Stimulated activated naive CD4-positive, alpha-beta T cell (primary cell): ENCODE measurements at places on chromosomes 4 and X.

- DNase-seq = no peak
Measured at GRCh38 chr4:881709-882108, 50.4 kb downstream of the GAK start.

DNA sequence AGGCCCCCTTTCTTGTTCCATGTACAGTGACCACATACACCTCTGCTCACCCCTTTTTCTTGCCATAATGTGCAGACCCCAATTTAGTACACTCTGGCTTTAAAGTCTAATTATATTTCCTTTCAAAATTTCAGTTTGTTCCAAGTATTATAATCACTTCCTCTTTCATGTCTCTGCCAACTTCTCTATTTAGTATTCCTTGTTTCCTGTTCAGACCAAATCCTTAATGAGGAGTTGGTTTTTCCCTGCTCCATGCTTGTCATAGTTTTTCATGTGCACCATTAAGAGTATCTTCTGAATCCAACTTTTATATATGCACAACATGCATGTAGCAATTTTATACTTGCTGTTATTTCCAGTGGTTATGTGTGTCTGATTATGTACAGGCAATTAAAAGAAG, 32.3 kb downstream of the USP53 start:
- no peak for DNase-seq

- DNase-seq = no peak
Measured at GRCh38 chr4:7295197-7295910, 103.0 kb downstream of the SORCS2 start.

- DNase-seq = no peak
Measured at GRCh38 chrX:118603981-118604380, 108.4 kb downstream of the DOCK11 start.

DNA sequence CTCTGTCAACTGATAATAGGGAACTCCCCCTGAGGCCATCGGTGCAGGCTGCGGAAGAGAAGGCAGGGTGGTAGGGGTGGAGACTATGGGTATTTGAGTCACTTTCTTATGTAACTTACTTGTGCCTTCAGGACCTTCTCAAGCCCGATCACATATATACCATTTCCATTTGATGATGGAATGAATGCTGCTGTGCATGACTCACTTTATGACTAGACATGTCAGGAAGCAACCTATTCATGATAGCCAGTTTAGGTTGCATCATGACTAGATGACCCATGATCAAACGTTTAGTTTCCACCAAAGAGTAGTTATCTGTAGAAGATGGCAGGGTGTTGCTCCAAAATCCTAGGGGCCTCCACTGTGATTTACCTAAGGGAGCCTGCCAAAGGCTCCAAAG, 435.5 kb downstream of the DTHD1 start:
- DNase-seq = no peak

GRCh38 chr4:66736606-66737005, 808.7 kb downstream of the CENPC start:
- DNase-seq = no peak

DNA sequence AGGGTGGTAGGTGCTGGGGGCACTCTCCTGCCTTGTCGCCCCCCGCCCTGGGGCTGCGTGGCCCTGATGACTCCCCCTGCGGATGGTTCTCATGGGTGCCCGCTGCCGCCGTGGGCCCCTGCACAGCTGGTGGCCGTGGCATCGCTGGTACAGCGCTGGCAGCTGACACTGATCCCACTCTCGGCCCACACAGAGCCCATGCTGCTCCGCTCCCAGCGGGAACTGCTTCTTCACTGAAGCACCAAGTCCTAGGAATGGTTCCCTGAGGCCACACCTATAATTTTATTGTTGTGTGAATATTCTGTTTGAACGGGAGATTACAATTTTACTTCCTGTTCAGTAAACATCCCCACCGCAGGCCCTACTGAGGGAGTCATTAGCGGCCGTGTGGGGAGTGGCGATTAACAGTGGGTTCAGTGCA, 138.6 kb upstream of the NKX1-1 start:
- DNase-seq = peak; percentile 55

- DNase-seq = no peak
Measured at GRCh38 chr4:74539044-74539790, 94.3 kb downstream of the AREG start.

DNA sequence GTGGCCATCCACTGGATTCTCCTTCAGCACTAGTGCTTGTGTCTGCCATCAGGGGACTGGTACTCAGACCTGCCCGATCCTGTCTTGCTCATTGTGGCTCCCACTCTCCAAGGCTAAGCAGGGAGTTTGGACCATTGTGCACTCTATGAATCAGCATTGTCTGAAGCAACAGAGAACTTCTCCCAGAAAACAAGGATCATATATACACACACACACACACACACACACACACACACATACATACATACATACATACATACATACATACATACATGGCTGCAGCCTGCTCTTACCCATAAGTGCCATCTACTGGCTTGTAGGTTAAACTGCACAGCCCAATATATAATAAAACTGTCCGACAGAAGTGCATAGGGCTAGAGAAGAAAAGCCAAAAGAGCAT, 345.3 kb upstream of the LCORL start:
- DNase-seq = peak; percentile 1

DNA sequence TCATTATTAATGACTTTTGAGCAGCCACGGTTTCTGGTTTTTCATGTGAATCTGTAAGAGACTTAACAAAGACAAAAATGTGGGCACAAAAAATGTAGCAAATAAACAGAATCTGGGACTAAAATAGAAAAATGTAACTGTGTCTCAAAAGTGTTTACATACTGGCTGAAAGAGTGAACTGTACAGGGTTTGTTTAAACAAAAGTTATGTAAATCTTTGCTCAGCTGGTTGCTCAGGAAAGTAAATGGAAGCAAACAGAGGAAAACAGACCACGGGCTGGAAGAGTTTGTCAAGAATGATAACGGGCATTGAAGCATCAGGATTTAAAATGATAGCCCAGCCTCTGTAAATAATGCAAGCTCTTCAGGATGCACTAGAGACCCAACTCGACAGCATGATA, 921.8 kb upstream of the FTHL17 start:
- DNase-seq = no peak

GRCh38 chrX:43970528-43970927, 2.7 kb downstream of the NDP start:
- no peak for DNase-seq

- no peak for DNase-seq
Measured at GRCh38 chr4:95674521-95674981, 125.8 kb upstream of the UNC5C start.

- DNase-seq = no peak
Measured at GRCh38 chr4:188287169-188287894, 148.1 kb downstream of the TRIML1 start.

DNA sequence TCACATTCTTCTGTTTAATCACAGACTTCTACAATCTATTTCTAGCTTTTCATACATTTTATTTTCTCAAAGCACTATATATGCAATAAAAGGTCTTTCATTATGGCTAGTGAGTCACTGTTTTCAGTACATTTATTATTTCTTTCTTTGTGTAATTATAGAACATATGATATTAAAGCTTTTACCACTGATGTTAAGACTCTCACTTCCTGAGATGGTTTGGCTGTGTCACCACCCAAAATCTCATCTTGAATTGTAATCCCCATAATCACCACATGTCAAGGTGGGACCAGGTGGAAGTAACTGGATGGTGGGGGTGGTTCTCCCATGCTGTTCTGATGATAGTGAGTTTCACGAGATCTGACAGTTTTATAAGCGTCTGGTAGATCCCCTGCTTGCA, 41.9 kb downstream of the UBA6 start:
- no peak for DNase-seq

- DNase-seq = no peak
Measured at GRCh38 chrX:30997411-30997810, 74.4 kb downstream of the FTHL17 start.

GRCh38 chr4:9969526-9970398, 51.5 kb downstream of the SLC2A9 start:
- DNase-seq = no peak

DNA sequence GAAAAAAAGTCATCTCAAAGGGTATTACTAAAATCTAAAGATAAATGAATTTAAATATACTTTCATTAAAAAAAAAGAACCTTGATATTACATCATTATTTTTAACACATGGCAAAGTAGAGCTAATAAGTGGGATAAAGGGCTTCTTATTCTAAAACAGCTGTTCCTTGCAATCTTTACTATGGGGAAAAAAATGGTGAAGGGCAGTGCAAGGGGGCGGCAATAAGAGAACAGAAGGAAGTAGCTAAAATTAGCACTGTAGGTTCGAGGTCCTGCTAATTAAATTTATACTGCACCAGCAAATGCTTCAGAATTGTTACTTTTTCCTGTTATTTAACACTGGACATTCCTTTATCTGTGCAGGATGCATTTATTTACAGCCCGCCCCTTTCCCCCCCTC, 89.4 kb upstream of the HPF1 start:
- DNase-seq = no peak

DNA sequence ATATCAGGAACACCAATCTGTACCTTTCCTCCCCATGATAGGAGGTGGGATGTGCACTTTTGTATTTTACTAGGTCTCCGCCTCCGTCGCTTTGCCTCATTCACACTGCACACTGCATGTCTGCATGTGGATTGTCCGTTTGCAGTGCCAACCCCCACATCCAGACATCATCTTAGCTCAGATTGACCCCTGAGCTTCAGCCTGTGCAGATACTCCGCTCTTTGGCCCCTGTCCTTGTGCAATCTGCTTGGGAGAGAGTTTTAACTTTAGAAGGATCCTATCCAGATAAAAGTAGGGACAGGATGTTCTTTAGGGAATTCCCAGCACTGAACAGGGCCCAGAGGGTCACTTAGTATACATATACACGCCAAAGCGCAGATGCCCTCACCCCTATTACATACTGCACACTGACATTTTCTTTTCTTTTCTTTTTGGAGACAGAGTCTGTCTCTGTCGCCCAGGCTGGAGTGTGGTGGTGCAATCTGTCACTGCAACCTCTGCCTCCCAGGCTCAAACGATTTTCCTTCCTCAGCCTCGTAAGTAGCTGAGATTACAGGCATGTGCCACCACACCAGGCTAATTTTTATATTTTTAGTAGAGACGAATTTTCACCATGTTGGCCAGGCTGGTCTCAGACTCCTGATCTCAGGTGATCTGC, 43.3 kb upstream of the FBXW7 start:
- no peak for DNase-seq

DNA sequence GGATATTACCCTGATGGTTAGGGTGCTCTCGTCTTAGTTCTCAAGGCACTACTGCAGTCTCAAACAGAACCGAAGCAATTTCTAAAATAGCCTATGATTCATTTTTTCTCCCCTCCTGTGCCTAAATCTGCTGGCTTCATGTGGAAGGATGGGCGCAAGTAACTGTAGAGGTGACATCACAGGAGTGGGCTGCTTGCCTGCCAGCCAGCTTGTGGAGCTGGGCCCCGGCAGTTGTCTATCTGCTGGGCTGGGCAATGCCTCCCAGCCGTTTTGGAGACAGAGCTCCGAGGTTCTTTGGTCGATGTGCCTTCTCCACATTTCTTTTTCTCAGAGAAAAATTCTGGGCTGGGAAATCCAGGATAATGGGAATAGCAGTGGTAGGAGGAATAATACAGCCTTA, 34.3 kb upstream of the CITED1 start:
- no peak for DNase-seq

DNA sequence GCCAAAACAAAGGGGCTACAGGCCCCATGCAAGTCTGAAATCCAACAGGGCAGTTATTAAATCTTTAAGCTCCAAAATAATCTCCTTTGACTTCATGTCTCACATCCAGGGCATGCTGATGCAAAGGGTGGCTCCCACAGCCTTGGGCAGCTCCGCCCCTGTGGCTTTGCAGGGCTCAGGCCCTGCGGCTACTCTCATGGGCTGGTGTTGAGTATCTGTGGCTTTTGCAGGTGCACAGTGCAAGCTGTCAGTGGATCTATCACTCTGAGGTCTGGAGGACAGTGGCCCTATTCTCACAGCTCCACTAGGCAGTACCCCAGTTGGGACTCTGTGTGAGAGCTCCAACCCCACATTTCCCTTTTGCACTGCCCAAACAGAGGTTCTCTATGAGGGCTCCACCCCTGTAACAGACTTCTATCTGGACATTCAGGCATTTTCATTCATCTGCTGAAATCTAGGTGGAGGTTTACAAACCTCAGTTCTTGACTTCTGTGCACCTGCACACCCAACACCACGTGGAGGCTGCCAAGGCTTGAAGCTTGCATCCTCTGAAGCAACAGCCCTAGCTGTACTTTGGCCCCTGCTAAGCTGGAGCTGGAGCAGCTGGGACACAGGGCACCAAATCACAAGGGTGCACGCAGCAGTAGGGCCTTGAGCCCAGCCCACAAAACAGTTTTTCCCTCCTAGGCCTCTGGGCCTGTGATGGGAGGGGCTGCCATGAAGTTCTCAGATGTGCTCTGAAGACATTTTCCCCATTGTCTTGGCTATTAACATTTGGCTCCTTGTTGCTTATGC, 154.8 kb upstream of the PDE5A start:
- no peak for DNase-seq

GRCh38 chr4:123284168-123284567, 112.4 kb upstream of the SPRY1 start:
- DNase-seq = no peak

GRCh38 chr4:1379351-1379781, 26.9 kb downstream of the NKX1-1 start:
- no peak for DNase-seq

DNA sequence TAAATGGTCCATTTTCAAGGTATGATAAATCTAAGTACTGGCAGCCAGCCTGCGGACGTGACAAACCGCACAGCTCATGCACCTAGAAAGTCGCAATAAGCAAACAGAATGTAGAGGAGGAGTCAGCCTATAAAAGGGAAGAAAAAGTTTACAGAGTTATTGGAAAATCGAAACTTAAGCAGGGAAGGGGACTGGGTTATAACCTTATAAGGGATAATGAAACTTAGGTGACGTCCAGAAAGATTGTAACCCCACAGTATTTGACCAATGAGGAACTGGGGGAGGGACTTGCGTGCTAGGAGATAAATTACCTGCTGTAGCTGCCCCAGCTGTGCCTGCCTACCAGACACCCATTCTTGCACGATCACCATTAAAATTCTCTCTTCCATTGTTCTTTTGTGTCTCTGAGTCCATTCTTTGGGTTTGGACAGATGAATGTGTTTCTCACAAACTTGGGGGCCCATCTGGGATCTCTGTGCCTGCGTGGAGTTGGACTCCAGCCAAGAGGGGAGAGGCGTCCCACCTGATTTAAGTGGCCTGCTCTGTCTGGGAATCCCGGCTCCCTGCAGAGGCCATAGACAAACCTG, 61.0 kb downstream of the ZCCHC12 start:
- DNase-seq = no peak
